CD4-positive, alpha-beta T cell (primary cell): ENCODE measurements at places on chromosomes 12 and 14.

- DNase-seq = no peak
These were observed 26.0 kb downstream of the HSPB8 start for GRCh38 chr12:119204671-119205285.

- DNase-seq = no peak
These were observed 15.6 kb downstream of the RCOR1 start for GRCh38 chr14:102608064-102608446.

- no peak for DNase-seq
These were observed 96.2 kb downstream of the FAR2 start for GRCh38 chr12:29245246-29245645.

DNA sequence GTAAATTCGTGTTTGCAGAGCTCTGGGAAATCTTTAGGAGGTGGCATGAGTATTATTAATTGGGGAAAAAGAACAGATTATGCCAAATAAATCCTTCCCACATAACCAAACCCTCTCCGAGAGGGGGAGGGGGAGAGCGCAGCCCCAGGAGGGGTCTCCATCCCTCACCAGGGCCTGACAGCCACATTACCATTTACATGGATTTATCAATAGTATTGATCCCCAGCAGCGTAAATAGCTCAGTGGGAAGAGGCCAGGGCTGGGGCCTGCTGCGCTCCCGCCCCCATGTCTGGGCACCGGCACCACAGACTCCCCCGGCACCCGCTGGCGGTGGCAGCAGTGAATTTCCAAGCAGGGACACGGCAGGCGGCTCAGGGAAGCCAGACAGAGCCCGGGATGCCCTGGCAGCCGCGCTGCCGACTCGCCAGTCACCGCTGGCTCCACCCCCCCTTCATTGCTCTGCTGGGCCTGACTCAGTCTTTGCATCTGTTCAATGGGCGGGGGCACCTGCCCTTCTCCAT is 2.4 kb downstream of the NCOR2 start:
- no peak for DNase-seq

GRCh38 chr12:92133171-92133570 is 12.5 kb downstream of the BTG1 start:
- no peak for DNase-seq

DNA sequence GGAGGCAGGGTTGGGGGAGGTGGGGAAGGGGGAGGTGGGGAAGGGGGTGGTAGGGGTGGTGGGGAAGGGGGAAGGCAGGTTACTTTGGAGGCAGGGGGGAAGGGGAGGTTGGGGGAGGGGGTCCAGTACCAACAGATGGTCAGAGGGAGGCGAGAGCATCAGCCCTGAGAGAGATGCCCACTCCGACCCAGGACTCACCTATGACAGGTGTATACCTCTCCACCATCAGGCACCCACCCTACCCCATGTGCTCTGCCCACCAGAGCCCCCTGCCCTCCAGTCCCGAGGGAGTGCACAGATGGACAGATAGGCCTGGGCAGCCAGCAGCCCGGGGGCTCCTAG is 18.6 kb downstream of the JAG2 start:
- DNase-seq = no peak

DNA sequence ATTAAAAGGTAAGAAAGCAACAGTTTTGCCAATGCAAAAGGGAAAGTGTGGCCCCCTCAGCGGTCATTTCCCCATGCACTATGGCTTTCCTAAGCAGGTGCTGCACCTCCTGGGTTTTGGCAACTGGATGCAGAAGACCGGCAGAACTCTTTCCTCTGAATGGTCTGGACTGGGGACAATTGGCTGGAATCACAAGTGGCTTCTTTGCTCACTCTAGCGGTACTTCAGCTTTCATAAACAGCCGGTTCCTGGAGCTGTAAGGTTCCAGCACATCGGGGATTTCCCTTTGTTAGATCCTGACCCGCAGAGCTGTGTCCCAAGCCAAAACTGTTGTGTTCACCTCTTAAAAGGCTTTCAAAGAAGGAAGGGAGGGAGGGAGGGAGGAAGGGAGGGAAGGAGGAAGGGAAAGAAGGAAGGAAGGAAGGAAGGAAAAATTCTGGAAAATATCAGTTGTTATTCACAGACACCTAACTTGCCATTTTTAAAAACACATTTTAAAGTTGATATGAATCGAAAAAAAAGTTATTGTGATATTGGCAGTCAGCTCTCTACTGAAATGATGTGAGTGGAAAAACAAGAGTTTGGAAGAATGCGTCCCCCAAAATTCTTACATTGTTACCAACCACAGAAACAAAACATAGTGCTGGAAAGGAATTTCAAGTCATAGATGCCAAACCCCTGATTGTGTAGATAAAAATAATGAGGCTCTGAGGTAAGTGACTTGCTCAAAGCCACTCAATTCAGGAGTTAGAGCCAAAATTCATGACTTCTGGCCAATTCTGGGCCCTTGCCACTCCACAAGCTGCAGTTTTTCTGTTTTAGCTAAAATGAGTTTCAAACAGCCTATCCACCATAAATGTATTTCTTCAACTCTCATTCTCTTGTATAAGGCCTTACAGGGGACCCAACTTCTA is 220.6 kb upstream of the HMGA2 start:
- no peak for DNase-seq

DNA sequence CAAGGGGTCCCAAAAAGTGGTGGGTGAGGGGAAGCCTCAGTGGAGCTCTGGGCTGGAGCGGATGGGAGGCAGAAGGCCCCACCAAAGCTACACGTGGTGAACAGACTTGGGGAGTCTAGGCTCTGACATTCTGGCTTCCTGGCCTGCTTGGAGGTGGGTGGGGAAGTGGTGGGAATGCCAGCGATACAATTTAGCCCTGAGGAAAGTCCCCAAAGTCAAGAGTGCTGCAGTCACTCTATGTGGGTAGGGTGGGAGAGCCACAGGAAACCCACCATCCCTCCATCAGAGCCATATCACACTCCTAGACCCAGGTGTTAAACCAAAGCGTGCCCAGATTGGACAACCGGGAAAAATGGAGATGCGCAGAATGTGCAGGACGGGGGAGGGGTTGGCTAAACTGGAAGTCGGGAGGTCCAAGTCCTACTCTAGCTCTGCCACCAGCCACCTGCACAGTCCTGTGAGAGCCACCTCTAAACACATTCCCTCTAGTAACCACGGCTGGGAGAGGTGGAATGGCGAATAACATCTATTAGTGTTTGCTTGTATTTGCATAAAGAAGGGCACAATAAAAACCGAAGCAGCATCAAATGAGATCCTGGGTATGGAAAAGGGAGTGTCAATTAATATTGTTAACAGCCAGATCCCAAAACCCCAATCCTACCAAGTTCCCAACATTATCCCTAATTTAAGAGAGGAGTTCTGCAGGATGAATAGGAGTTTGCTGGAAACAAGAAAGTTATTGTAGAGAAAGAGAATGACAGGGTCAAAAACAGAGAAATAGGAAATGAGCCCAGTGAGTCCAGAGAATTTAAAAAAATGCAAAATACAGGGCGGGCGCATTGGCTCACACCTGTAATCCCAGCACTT is 14.0 kb upstream of the CD9 start:
- DNase-seq = no peak

DNA sequence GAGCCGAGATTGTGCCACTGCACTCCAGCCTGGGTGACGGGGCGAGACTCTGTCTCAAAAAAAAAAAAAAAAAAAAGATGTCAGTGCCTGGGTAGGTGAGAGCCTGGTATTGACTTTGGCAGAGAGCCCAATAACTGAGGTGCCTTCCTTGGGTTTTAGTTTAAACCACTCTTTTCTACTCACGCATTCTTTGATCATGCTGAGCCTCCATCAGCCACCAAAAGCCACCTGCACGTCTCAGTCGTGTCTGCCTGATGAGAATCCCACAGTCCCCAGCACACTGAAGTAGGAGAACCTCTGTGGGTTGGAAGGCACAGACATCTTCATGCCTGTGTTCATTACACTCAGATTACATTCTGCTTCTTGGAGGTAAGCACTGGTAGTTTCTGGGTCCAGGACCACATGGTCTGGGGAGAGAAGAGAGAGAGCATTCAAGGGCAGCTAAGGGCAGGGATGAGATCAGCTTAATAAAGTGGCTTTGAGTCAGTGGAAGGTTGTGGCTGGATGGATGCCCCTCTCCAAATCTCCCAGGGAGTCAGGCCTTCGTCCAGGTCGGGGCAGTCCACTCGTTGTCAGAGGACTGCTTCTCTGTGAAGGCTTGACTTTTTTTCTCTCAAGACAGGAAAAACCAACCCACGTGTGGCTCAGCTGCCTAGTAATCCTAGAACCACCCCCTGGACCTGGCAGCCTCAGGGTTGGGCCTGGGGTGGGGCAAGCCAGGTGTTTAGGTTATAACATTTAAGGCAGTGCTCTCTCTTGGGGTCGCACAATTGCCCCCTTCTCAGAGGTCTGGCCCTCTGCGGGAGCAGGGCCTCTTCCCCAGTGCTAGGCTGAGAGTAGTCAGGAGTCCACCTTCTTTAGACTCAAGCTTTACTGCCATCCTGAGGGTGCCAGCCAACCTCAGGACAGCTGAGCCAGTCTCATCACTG is 32.6 kb upstream of the MAX start:
- no peak for DNase-seq

DNA sequence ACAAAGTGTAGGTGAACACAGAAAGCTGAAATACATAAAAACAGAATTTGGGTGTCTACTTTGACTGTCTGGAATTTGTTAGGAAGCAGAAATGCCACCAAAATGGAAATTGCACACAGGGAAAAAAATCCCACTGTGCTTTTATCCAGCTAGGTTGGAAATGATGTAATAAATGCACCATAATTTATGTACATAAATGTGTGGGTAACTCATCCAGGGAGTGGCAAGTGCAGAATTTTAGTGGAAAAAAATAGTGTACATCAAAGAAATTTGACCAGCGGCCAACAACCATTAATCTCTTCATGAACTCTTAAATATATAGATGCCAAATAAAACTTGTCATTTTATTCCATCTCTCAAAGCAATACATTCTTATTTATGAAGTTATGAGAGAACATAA is 105.6 kb downstream of the LLPH start:
- DNase-seq = no peak

- DNase-seq = no peak
These were observed 326.0 kb downstream of the RAD51B start for GRCh38 chr14:68145539-68145938.

DNA sequence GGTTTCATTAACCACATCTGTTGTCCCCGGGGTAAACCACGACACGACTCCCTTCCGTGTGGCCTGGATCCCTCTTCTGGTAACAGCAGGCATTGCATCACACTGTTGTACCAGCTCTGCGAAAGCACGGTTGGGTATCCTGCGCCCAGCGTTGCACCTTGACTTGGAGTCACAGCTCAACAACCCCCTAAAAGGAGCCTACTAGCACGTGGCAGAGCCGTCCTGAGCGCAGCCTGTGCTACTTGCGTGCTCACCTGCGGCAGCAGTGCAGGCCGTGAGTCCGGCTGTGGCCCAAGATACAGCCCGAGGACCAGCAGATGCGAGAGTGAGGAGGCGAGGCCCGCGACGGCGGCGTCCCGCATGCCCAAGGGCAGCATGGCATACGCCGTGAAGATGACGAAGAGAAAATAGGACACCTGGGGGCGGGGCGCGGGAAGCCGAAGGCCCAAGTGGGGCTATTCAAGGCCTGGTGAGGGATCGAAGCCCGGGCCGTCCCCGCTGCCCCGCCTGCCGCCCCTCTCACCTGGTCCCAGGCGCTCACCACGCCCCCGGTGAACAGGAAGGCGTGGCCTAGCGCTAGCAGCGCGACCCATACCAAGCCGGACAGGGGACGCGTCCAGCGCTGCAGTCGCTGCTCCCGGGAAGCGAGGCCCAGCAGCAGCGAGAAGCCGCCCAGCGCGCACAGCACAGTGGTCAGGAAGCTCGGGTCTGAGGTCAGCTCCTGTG is 2.4 kb downstream of the ADCY4 start:
- peak; percentile 81 for DNase-seq

GRCh38 chr12:66549050-66549389 is 129.9 kb downstream of the GRIP1 start:
- no peak for DNase-seq

GRCh38 chr14:60197629-60198303 is 32.6 kb upstream of the DHRS7 start:
- DNase-seq = peak; percentile 7

DNA sequence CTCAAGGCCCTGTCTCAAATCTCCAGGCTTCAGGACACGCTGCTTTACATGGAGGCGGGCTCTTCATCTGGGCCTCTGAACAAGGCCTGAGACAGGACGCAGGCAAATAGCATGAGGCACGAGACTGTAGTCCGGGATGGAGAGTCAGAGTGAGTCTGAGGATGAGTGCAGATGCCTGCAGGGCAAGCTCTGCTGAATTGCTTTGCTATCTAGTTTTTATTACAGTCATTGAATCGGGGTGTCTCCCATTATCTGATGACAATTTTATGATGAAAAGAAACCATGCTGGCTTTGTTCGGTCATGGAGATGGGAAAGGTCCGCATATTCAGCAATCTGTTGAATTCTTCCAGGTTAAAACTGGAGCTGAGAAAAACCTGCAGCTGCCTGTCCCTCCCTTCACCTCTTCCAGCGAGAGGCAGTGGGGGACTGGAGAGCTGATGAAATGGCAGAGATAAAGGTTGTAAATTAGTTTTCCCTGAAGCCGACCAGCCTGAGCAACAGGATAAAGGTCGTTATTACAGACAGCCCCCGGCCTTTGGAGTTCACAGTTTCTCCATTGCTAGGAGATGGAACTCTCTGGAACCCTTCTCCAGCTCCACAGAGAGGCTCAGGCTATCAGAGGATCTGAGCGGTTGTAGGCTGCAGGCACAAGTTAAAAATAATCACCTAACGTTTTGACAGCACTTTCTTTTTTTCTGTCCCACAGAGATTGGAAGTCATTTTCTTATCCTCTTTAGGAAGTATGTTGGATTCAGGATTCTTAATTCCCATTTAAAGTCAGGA is 1.3 kb upstream of the ADGRD1 start:
- DNase-seq = no peak

DNA sequence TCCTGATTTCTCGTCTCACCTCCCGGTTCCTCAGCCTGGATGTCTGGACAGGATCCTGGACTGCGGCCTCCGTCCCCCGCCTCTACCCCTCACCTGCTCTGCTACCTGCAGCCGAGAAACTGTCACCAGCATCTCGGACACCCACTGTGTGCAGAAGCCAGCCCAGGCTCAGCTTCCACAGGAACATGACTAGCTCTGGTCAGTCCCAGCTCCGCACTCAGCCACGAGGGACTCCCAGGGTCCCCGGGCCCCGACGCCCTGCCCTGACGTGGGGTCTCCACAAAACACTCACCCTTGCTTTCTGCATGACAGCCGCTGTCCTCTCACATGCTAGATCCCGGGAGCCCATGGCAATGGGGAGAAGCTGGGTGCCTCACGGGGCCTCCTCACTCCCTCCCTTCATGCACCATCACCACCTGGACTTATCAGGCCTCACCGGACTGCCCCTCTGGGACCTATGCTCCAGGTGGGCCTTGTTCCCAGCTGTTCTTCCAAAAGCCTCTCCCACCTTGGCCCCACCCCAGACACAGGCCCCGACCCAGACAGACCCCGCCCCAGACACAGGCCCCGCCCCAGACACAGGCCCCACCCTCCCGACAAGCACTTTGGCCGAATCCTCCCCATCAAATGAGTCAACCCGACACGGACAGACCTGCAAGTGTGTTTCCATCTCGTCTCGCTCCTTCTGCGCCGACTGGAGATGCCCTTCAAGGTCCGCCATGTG is 26.9 kb upstream of the ANKLE2 start:
- no peak for DNase-seq
